ENCODE measurements at places on chromosomes 16 and 17.

GRCh38 chr16:56295739-56296527, 104.6 kb downstream of the GNAO1 start:
- DNase-seq: no peak

- DNase-seq: no peak
These were observed 424.8 kb downstream of the HS3ST3B1 start for GRCh38 chr17:14725729-14726128.

GRCh38 chr17:11608396-11608795, 10.1 kb downstream of the DNAH9 start:
- DNase-seq: no peak

DNA sequence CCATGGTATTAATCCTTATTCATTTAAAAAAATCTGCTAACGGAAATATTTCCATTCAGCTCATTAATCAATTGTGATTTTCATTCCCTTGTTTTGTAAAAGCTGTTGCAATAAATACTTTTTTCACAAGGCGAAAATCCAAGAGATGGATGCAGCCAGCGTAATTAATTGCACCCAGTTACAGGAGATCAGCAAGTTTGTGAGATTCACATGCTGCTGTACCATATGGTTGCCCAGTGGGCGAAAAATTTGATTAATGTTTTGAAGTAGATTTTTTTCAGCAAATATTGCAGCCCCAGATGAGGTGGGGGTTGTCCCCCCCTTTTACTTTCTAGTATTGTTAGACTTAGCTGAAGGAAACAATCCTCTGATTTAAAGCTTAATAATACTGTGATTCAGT, 186.6 kb downstream of the WWOX start:
- DNase-seq: no peak

DNA sequence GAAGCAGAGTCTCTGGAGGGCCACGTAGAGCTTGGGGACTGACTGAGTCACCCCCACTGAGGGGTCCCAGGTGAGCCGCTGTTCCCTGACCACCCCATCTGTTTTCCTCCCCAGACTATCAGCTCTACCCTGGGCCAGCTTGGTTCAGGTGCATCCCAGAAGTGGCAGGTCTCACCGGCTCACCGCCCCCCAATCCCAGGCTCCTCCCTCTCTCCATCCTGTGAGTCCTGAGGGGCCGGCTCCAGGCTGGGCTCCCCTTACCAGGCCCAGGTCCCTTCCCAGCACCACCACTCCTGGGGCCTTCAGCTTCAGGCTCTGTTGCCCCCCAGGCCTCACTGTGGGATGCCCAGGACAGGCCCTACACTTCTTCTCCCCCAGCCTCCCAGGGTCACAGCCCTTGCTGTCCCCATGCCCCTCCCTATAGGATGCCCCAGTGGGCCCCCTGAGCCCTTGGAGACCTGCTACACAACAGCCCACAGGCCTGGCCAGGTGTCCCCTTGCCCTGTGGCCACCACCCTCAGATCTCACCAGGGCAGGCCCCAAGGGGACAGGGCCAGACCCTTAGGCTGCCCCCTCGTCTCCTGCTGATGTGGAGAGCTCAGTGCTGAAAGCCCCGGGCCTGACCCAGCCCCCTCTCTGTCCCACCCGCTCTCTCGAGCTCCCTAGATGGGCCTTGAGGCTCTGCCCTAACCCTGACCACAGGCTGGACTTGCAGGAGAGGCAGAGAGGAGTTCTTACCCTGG, 40.4 kb downstream of the TNFRSF13B start:
- peak; percentile 58 for DNase-seq

GRCh38 chr16:70685061-70685937, 554 bp downstream of the MTSS2 start:
- no peak for DNase-seq

- no peak for DNase-seq
These were observed 10.5 kb downstream of the PIMREG start for GRCh38 chr17:6454495-6455320.

- no peak for DNase-seq
These were observed 112.1 kb downstream of the SNX11 start for GRCh38 chr17:48219617-48220016.

Measured in activated effector memory CD4-positive, alpha-beta T cell treated with anti-CD3 and anti-CD28 coated beads, Interleukin-2, amount 50 U/mL, for 16 hours (primary cell).